ENCODE measurements at places on chromosomes 11 and 22.
A peak's percentile ranks its signal among the peaks of the same experiment; 100 is the strongest.

DNA sequence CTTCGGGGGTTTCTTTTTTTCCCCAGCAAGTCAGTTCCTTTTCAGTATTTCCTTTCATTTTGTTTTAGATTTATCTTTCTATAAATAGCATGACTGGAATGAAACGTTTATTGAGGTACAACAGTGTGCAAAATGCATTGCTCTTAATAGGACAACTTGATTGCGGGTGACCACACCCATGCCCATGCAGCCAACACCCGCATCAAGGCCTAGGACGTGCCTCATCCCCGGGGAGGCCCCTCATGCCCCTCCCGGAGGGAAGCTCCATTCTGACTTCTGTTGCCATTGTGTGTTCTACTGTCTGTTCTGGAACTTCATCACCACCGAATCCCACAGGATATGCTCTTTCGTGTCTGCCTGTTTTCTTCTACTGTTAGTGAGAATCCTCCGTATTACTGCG, 82.2 kb downstream of the RPS6KA4 start:
- DNase-seq = no peak

DNA sequence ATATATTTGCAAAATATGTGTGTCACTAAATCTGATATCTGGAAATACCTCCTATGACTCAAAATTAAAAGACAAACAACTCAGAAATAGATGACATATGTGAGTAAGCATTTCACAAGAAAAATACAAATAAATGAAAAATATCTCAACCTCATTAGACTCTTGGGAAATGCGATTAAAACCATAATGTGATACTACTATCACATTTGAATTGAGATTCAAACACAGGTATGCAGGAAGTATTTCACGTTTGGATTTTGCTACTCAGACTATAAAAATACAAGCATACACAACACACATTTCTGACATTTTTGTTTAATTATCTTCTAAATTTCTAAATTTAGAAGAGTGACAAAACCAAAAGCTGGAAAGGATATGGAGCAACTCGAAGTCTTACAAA, 811.9 kb upstream of the LRRC4C start:
- DNase-seq = no peak

GRCh38 chr11:66328302-66329144, 7.7 kb downstream of the RIN1 start:
- peak; percentile 85 for DNase-seq

- no peak for DNase-seq
These were observed 867.4 kb downstream of the NTM start for GRCh38 chr11:132237781-132238180.

- no peak for DNase-seq
These were observed 97.1 kb downstream of the EXT2 start for GRCh38 chr11:44192462-44193100.

GRCh38 chr11:46112961-46113607, 8.2 kb downstream of the PHF21A start:
- peak; percentile 86 for DNase-seq

DNA sequence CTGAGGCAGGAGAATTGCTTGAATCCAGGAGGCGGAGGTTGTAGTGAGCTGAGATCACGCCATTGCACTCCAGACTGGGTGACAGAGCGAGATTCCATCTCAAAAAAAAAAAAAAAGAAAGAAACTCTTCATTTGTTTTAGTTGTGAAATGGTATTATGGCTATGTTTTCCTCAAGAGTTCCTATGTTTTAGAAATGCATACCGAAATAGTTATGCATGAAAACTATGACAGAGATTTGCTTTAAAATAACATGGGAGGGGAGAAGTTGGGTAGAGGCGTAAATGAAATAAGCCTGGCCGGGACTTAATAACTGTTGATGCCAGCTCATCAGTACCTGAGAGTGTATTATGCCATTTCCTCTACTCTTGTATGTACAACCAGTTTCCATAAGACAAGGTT, 48.3 kb downstream of the FEZ1 start:
- no peak for DNase-seq
